Cerebellar nuclear complex (tissue), 1 donor: ENCODE measurements at places on chromosomes 16 and 17.

GRCh38 chr16:74842413-74842812, 67.8 kb upstream of the FA2H start:
- no peak for DNase-seq

DNA sequence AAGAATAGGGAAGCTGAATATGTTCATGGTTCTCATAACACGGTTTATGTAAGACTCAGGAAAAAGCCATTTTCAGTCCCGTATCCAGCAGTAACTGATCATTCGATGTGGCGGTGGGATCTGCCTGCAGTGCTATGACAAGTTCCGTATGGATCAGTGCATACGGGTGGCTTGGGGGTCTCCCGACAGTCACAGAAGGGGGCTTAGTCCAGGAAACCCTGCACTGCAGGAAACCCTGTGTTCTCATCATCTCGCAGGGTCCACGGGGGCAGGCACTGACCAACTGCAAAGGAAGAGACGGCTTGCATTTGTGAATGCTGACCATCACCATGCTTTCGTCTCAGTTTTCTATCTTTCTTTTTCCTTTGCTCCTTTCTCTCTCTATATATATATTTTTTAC, 7.7 kb downstream of the MTHFSD start:
- no peak for DNase-seq

DNA sequence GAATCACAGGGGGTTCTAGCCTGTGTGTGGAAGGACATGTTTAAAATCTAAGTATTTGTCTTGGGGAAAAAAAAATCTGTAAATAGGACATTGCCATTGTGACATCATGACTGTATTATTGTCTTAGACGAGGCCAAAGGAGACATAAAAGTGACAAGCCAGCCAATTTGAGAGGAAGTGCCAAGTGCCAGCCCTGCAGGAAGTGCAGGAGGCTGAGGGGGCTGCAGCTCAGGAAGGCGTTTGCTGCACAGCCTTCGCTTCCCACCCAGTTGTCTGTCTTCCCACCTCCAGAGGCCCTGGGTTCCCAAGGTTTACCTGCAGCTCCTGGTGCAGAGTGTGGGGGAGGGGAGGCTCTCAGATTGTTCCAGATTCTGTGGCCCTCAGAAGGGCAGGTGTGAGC, 1.3 kb downstream of the ADCY7 start:
- DNase-seq, result no peak

DNA sequence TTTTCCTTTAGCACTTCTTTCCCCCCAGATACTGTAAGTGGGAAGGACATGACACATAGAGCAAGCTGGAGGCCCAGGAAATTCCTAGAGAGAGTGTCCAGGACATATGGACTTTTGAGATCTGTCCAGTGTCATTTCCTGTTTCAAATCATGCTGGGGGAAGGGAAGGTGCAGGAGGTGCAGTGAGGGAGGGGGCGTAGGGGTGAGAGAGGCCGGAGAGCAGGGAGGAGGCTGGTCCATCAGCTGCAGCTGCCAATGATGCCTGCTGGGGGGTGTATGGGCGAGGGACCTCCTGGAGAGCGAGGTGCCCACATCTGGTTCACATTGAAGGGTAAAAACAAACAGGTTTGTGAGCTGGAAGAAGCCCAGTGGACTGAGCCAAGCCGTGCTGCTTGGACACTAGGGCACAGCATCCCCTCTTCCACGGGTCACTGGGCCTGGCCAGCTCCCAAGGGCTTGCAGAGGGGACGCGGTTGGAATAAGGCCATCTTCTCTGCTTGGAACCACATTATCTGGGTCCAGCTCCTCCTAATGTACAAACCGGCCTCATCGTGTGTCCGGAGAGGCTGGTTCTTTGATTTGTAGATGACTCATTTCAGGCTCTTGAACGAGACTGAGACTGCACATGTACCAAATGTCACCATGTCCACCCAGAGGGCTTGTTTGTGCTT, 70.4 kb upstream of the SMURF2 start:
- DNase-seq, result no peak

- DNase-seq, result no peak
These were observed 3.2 kb upstream of the CDK5RAP3 start for GRCh38 chr17:47967607-47968252.
